ENCODE measurements at places on chromosomes 3 and 15.
A peak's percentile ranks its signal among the peaks of the same experiment; 100 is the strongest.

GRCh38 chr3:152096280-152096906, 172.3 kb upstream of the MBNL1 start:
- DNase-seq: no peak

DNA sequence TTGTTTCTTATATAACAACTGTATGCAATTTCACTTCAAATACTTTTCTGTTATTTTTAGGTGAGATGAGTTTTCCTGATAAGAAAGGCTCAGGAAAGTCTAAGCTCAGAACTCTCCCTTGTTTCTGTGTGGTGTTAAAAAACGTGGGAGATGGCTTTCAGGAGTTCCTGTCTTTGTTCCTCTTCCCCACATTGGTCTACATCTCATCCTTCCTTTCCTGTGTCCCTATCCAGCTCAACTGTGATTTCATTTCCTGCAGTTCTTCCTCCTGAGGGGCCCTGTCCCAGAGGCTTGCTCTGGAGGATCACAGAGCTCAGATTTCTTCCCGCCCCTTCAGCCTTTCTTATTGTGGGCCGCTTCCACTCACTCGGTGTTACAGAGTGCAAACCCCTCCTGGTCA, 11.2 kb downstream of the SEC13 start:
- DNase-seq: no peak

DNA sequence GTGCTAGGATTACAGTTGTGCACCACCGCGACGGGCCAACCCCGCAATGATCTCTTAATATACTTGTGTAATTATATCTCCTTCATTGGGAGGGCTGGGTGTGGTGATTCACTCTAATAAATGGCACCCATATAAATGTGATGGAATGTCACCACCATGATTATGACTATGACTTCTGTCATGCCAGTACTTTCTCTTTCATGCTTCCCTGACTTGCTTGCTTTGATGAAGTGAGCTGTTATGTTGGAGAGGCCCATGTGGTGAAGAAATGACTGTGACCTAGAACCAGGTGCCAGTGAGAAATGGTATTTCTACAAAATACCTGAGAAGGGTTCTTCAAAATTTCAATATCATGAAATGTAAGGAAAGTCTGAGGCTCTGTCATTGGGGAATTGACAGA, 24.4 kb upstream of the TP63 start:
- no peak for DNase-seq

GRCh38 chr15:58487041-58487723, 55.4 kb downstream of the LIPC start:
- DNase-seq: no peak

GRCh38 chr3:141412087-141412935, 44.0 kb downstream of the ZBTB38 start:
- DNase-seq: peak; percentile 48

DNA sequence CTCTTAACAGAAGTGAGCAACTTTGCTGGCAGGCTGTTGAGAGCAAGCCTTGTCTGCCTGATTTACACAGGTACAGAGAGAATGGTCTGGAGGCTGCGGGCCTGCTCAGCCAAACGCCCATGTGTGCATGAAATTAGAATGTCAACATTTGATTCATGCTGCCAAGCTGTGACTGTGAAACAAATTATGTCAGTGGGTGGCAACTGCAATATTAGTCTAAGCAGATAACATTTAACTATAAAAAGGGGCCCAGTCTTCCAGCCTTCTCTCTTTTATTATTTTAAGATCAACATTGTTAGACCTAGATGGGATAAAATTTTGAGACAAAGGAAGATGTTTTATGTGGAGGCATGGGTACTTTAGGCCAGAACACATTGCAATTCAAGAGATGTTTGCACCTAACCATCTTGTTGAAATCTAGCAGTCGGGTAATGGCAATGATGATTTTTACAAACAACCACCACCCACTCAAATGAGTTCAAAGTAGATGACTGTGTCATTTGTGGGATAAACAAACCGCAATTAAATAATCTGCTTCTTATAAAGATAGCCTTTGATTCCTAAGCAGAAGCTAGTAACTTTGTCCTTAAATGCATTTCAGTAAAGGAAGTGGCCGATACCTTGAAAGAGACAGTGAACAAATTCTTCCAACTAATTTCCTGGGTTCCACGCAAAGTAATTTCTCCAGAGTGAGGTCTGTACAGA, 70.2 kb downstream of the FOXB1 start:
- no peak for DNase-seq

- DNase-seq: no peak
Observed at GRCh38 chr3:192816351-192816750, 89.0 kb upstream of the FGF12 start.

GRCh38 chr15:71373917-71374316, 258.6 kb downstream of the THSD4 start:
- DNase-seq: no peak

DNA sequence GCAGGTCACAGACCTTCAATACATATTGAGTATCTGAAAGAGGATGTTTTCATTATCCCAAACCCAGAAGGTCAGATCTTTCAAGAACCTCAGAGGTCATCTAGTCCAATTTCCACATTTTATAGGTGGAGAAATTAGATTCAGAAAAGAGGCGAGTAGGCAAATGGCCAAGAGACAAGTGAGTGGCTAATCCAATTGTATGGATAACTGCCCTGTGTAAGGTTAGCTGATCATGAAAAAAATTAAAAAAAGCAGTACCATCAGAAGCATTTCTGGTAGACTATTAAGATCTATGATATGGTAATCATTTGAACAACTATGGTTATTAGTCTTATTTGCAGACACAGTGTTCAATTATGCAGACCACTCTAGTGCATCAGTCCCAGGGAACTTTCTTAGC, 660.7 kb upstream of the CFAP20DC start:
- DNase-seq: no peak

GRCh38 chr3:181510500-181510899, 201.2 kb upstream of the SOX2 start:
- DNase-seq: no peak

- DNase-seq: peak; percentile 49
Observed at GRCh38 chr3:71724584-71725270, 475 bp downstream of the EIF4E3 start.

GRCh38 chr15:88512078-88512477, 34.4 kb downstream of the DET1 start:
- DNase-seq: no peak

GRCh38 chr3:196323016-196323415, 5.0 kb upstream of the DYNLT2B start:
- DNase-seq: no peak

DNA sequence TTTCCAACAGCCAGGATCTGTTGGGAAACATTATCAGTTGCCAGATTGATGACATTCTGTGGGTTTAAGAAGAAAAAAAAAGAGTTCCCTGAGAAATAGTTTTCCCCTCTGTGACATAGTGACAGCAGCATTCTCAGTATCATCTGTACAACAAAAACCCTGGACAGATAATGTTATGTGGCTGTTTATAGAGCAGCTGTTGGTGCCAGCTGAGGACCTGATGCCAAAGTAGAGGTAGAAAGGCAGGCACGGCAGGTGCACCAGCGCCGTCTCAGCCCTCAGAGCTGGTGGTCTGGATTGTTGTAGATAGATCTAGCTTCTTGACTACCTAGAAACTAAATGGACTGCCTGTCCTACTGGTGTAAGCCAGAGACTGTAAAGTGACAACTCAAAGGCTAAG, 56.2 kb upstream of the FILIP1L start:
- DNase-seq: no peak

DNA sequence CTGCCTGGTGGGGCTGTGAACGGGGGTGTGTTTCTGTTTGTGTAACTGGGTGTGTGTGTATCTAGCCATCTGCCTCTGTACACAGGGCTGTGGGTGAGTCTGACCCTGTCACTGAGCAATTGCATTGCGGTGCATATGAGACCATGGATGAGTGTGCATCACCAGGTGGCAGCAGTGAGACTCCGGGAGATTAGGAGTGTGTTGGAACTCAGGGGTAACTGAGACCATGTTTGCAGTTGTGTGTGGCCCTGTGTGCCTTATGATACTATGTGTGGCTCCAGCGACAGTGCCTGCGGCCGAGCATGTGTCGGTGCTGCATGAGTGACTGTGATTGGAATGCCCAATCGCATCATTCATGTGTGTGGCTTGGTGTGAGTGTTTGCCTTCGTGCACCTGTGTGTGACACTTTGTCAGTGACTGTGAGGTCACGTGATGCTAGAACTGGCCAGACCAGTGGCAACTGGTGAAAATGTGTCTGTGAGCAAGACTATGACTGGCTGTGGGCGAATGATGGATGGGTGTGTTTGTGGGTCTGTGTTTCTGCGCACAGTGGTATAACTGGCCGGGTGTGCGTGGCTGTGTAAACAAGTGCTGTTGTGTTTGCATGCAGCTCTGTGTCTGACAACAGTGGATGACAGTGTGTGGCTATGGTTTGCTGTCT, 14.0 kb downstream of the VILL start:
- DNase-seq: peak; percentile 59

DNA sequence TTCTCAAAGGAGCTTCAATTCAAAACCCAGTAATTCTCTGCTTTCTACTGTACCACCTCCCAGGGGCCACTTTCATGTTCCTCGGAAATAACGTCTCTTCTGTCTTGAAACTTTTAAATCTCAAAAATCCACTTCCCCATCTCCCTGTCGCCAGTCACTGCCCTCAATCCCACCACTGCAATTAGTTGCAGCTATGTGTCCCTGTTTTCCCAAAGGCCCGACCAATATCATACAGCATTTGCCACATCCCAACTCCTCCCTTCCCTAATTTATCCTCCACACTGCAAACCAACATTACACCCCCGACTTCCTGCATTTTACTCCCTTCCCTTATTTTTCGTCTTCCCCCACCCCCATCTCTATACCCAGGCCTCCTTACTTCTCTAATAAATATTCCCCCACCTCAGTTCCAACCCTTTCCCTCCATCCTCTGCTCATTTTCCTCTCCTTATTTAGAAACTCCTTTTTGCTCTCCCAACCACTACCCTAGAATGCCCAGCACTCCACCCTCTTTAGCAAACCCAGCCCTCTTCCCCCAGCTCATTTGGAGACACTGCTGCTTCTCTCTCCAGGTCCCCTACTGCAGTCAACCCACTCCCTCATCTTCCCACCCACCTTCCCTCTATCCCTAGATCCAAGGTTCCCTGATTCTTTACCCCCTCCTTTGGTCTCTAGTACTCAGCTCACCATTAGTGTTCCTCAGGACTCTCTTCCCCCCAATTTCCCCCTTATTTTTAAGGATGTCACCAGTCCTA, 1.1 kb downstream of the NPTN start:
- no peak for DNase-seq

- DNase-seq: no peak
Observed at GRCh38 chr3:19105826-19106225, 42.5 kb upstream of the KCNH8 start.

GRCh38 chr3:9196020-9196419, 53.4 kb downstream of the SRGAP3 start:
- no peak for DNase-seq

DNA sequence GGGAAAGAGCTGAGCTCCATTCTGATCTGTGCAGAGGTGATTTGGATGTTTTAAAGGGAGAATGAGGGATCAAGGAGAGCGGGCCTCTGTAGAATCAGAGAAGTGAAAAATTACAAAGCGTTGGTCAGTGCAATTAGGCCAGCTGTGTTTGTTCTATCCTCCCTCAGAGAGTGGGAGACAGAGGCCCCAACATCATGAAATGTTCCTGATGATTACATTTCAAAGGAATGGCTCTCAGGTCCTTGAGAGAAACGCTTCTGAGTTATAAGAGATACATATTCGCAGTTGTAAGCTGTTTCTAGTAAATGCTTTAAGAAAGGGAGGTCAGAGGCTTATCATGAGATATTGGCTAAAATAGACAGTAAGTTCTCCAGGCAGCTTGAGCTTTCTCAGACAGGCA, 15.7 kb upstream of the CAND2 start:
- DNase-seq: no peak

- DNase-seq: no peak
Observed at GRCh38 chr15:90571063-90571541, 41.4 kb downstream of the CRTC3 start.

DNA sequence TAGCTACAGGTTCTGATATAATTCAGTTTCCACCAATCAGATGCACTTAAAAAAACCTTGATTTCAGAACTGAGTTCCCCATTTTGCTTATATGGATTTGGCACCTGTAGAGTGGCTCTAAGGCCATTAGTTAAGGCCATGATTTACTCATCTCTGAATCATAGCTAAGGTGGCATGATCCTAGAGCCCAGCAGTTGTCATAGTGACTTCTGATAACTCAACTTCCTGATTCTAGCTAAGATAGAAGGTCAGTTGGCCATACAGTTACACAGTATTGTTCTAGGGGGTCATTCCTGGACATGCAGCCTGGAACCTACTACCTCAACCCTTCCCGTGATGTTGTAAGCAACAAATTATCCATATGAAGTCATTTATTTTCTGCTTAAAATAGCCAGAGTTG, 15.9 kb upstream of the TMEM87A start:
- no peak for DNase-seq

GRCh38 chr3:35987386-35987785, 348.1 kb downstream of the ARPP21 start:
- DNase-seq: no peak

- DNase-seq: no peak
Observed at GRCh38 chr3:122730240-122730639, 49.6 kb downstream of the PARP14 start.

GRCh38 chr15:67501177-67501835, 19.6 kb upstream of the C15orf61 start:
- no peak for DNase-seq

DNA sequence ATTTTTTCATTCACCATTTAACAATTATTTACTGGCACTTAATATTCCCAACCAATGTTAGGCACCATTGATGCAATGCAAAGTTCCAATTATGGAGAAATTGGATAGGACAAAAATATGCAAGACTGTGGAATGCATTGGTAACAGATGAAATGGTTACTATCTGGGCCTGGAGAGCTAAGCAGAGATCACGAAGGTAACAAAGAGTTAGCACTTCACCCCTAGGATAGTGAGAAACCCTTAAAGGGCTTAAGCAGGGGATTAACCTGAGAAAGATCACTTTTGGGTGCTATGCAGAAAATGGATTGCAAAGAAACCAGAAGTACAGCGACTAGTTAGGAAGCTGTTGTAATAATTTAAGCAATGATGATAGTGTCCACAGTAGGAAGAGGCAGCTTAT, 129.6 kb upstream of the GPR149 start:
- no peak for DNase-seq

GRCh38 chr3:13124631-13125030, 51.4 kb upstream of the IQSEC1 start:
- DNase-seq: no peak

GRCh38 chr3:168060317-168060716, 35.4 kb downstream of the GOLIM4 start:
- no peak for DNase-seq

GRCh38 chr15:67468416-67468815, 52.5 kb upstream of the C15orf61 start:
- DNase-seq: no peak

DNA sequence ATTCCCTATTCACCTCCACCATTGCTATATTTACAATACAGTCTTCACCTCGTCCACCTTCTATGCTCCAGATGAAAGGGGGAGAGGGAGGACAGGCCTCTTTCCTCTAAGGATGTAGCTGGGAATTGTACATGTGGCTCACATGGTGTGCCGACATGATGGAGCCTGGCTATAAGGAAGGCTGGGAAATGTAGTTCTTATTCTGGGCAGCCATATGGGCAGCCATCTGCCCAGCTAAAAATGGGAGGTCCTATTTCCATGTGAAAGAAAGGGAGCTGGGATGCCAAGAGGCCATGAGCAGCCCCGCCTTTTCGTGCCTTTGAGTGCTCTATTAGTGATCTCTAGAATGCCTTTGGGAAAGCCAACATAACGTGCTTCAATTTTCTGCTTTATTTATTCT, 27.1 kb upstream of the MGLL start:
- no peak for DNase-seq

- no peak for DNase-seq
Observed at GRCh38 chr15:48883699-48884098, 5.8 kb downstream of the EID1 start.

Measured in activated naive CD4-positive, alpha-beta T cell treated with Interleukin-2 at 50 U/mL for 16 hours (primary cell).